A549 treated with RU486 at 1 μM for 4 hours (cell line): ENCODE measurements at places on chromosomes 7 and 10. TPM values are rescaled to one million over a fixed set of nuclear protein-coding genes. Genes with fewer than 3 reads are reported as not detected.

HMX3 gene
- total RNA-seq = 0.12 TPM in 1 of 5 replicates, not detected in the others

CDH23 gene
- 1.9 to 3.2 TPM (median 2.8 TPM) in 5 replicates for total RNA-seq

HOXA4 gene
- 2.0 to 2.9 TPM (median 2.4 TPM) in 5 replicates for total RNA-seq

PLCE1 gene
- total RNA-seq = 5.1 to 6.2 TPM (median 5.6 TPM) in 5 replicates

KCND2 gene
- not detected in 5 replicates for total RNA-seq

GLRX3 gene
- 207 to 224 TPM (median 216 TPM) in 5 replicates for total RNA-seq

CTAGE4 gene
- 0.05 TPM in 1 of 5 replicates, not detected in the others for total RNA-seq

TMEM178B gene
- 1.1 to 1.7 TPM (median 1.4 TPM) in 5 replicates for total RNA-seq

RNF32 gene
- 0.77 to 2.1 TPM (median 1.2 TPM) in 5 replicates for total RNA-seq

ARHGAP22 gene
- 2.8 to 5.1 TPM (median 3.9 TPM) in 5 replicates for total RNA-seq

CFAP70 gene
- total RNA-seq = 0.11 to 0.16 TPM (median 0.14 TPM) in 5 replicates

ARF5 gene
- 156 to 204 TPM (median 163 TPM) in 5 replicates for total RNA-seq

SRRM3 gene
- total RNA-seq = 5.7 to 8.9 TPM (median 6.9 TPM) in 5 replicates

TMEM213 gene
- total RNA-seq = not detected in 5 replicates

ATRNL1 gene
- total RNA-seq = 0.14 to 0.78 TPM (median 0.29 TPM) in 5 replicates

ADAP1 gene
- 4.0 to 5.0 TPM (median 4.8 TPM) in 5 replicates for total RNA-seq

CFAP46 gene
- 1.1 to 1.8 TPM (median 1.3 TPM) in 5 replicates for total RNA-seq

PON3 gene
- 27.0 to 38.0 TPM (median 34.3 TPM) in 5 replicates for total RNA-seq

CALML5 gene
- not detected in 5 replicates for total RNA-seq

DENND2A gene
- 0.22 to 0.45 TPM (median 0.32 TPM) in 5 replicates for total RNA-seq

PTPN20 gene
- 3.1 to 4.3 TPM (median 3.6 TPM) in 5 replicates for total RNA-seq

SP4 gene
- total RNA-seq = 0.91 to 1.2 TPM (median 1.1 TPM) in 5 replicates

MBL2 gene
- total RNA-seq = not detected in 5 replicates

PBLD gene
- 2.7 to 5.2 TPM (median 3.4 TPM) in 5 replicates for total RNA-seq

GJD4 gene
- total RNA-seq = 0.09 TPM in 1 of 5 replicates, not detected in the others

PRPS1L1 gene
- total RNA-seq = not detected in 5 replicates

C7orf33 gene
- total RNA-seq = not detected in 5 replicates
